ENCODE measurements at places on chromosomes 3 and 15.

GRCh38 chr3:16183601-16184270 lies 9.3 kb downstream of the GALNT15 start:
- DNase-seq = no peak

GRCh38 chr3:120875989-120876388 lies 32.0 kb upstream of the STXBP5L start:
- DNase-seq = no peak

GRCh38 chr3:120174811-120175539 lies 80.7 kb upstream of the GSK3B start:
- DNase-seq = no peak

DNA sequence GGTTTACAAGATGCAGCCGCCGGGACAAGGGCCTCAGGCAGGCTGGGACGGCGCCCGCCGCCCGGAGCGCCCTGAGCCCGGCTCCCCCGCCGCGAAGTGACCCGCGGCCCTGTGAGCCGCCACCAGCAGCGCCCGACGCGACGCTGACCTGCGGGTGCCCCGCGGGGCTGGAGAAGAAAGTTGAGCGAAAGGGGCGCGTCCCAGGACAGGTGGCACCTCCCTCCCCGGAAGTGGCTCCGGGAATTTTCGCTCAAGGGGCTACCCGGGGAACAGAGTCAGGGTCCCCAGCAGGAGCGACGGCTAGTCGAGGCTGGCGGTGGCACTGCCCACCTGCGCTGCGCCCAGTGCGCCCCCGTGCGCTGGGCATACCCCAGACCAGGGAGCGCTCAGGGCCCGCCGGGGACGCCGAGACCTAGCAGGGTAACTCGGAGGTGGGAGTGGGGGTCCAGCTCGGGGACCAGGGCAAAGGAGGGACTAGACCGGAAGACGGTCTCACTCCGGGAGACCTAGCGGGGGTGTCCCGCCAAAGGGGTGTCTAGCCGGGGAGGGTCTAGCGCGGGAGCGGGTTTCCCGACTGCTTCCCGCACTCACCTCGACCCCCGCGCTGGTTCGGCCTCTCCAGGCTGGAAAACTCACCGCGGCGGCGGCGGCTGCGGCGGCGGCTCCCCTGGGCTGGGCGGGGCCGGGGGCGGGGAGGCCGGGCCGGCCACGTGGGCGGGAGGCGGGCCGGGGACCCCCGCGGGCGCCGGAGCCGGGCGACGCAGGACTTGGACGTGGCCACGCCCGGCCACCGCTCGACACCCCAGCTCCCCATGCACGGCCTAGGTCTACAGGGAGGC lies 18.4 kb downstream of the SPATA12 start:
- DNase-seq = no peak

GRCh38 chr3:15467227-15468181 lies 40.1 kb downstream of the EAF1 start:
- no peak for DNase-seq

DNA sequence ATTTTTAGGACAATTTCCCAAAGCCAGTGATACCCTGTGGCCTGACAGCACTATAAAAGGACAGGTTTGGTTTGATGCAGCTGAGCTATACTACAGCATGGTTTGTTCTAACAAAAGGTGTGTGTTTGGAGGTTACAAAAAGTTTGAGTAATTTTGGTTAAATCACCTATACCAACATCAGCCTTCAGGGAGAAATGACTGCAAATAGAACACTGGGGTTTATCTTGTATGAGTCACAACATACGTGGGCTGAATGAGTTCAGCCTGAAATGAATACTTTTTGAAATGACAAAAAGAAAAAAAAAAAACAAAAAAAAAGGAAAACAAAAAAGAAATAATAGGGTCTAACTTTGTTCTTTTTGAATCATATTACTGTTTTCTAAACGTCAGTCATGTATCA lies 345.7 kb downstream of the CNTN3 start:
- DNase-seq = no peak

DNA sequence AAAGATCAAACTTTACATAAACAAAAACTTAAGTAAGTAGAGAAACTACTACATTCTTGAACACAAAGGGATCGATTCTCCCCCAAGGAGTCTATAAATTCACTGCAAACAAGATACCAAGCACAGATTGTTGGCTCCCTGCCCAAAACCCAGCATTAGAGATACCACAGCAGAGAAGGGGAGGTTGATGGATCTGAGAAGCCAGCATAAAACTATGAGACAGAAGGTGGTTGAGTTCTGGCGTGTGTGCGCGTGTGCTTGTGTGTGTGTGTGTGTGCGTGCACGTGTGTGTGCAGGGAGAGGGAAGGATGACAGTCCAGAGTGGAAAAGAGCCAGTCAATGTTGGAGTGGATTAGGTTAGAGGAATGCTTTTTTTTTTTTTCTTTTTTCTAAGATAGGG lies 143.2 kb upstream of the PRR20G start:
- no peak for DNase-seq

- DNase-seq = no peak
Measured at GRCh38 chr3:32384938-32385337, 6.7 kb upstream of the CMTM7 start.

GRCh38 chr3:3772920-3773319 lies 26.3 kb upstream of the LRRN1 start:
- DNase-seq = no peak

- DNase-seq = no peak
Measured at GRCh38 chr15:98873441-98874218, 134.0 kb downstream of the PGPEP1L start.

- no peak for DNase-seq
Measured at GRCh38 chr15:59818336-59818735, 129.2 kb upstream of the BNIP2 start.

- DNase-seq = no peak
Measured at GRCh38 chr3:20256144-20256543, 70.1 kb upstream of the SGO1 start.

- DNase-seq = no peak
Measured at GRCh38 chr3:16940769-16941700, 56.3 kb downstream of the PLCL2 start.

Measured in activated CD4-positive, alpha-beta T cell treated with anti-CD3 and anti-CD28 coated beads for 1 hour (primary cell).